NCI-H1092 (cell line): ENCODE measurements at places on chromosomes 7 and 10.

- no peak for DNase-seq
These were observed 268.2 kb upstream of the ADARB2 start for GRCh38 chr10:2005546-2005945.

- no peak for DNase-seq
These were observed 17.0 kb upstream of the GIMAP2 start for GRCh38 chr7:150668472-150668911.

DNA sequence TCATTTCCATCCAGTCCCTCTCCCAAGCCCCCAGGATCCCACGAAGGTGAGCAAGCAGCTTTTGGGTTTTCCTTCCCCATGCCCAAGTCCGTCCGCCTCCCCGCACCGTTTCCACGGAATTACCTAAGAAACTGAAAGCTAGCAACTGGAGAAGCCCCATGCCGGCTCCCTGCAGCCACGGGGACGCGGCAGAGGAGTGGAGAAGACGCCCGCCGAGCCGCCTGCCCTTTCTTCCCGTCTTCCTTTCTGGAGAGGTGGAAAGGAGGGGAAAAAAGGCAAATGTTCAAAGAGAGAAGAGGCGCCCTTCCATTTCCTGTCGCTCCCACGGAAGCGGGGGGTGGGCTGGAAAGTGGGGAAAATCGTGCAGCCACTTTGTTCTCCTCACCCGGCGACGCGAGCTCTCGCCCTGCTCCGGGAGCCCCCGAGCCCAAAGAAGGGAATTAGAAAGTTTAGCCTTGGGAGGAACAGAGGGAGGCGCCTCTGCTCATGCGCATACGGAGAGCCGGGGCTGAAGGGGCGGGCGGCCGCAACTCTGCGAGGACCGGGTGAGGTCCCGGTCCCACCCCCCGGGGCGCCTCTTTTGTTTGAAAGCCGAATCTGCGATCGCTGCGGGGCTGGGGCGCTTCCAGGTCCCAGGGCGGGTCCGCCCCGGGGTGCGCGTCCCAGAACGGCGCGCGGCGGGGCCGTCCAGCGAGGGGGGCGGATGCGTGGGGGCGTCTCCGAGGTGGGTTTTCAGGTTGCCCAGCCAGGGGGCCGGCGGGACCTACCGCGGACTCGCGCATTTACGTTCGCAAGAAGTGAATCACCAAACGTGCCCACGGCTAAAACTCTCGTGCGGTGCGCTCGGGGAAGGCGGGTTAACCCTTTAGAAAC is at the start of gene LAMB1:
TSS of gene LAMB1 (minus strand) at position 436 of the 873 bp plus-strand sequence. CDS start at position 160, 276 bp downstream.
- DNase-seq = no peak

DNA sequence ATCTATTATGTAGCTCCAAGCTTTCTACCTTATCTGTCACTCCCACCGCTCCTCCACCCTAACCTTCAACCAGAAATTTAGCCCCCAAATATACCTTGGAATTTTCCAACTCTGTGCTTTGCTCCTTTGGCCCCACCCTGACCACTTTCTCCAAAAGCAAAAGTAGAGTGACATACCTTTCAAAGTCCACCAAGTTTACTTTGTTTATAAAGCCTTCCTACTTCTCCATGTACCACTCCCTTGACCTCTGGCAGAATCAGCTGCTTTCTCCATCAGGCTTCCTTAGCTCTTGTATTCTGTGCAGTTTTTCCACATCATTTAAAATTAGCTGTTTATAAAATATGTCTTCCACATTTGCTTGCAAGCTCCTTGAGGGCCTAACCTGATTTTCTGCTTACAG is 40.9 kb upstream of the RSBN1L start:
- DNase-seq = no peak

GRCh38 chr10:77881636-77882035 is 44.9 kb downstream of the DLG5 start:
- no peak for DNase-seq

- DNase-seq = no peak
These were observed 732.9 kb upstream of the LRRN3 start for GRCh38 chr7:110358028-110358427.

DNA sequence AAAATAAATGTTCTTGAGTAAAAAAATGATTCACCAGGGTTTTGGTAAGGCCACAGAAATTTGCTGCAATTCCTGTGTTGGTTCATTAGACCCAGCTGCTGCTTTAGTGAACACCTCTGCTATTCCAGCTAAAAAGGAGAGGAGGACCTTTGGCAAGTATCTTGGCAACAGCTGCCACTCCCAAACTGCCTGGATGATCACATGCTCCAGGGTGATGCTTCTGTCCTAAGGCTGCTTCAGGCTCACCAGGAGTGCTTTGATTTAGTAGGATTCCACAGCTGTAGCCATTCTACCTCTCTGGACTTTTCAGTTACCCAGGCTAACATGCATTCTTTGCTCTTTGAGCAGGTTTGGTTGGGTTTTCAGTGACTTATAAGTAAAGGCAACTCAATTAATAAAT is 82.6 kb upstream of the NPVF start:
- no peak for DNase-seq

DNA sequence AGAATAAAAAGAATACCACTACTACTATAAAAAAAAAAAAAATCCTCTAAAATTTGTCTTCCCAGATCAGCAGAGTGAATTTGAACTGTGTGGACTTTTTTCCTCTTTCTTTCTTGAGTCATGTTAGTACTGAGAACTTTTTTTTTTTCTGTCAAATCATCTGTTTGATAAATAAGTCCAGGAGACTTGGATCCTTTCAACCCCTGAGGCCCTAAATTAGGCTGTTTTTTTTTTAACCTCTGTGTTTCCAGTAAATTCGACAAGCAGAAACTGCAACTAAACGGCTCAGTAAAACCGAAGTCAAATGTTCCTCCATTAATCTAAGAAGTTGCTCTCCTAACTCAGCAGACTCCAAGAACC is 2.7 kb downstream of the MAP3K8 start:
- DNase-seq = no peak
